ENCODE measurements at places on chromosomes 11 and 22.

DNA sequence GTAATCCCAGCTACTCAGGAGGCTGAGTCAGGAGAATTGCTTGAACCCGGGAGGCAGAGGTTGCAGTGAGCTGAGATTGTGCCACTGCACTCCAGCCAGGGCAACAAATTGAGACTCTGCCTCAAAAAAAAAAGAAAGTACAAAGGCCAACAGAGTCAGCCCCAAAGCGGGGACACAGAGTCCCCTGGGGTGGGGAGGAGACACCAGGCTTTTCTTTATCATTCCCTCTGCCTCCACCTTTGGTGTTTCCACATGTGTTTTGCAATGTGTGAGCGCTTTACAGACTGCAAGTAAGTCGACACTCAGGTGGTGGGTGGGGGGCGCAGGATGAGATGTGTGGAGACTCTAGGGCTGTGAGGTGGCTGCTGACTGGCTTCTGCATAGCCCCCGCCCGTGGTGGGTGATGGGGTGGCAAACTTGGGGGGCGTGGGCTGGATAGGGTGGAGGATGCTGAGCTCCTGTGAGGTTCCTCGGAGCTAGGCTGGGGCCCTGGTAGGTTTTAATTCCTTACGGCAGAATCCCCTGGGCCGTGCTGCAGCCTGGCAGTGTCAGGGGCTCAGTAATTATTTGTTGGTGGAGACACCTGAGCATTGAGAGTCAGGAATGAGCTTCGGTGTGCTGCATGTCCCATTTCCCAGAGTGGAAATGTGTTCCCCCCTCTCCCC is 177.2 kb downstream of the CTTN start:
- DNase-seq: no peak

DNA sequence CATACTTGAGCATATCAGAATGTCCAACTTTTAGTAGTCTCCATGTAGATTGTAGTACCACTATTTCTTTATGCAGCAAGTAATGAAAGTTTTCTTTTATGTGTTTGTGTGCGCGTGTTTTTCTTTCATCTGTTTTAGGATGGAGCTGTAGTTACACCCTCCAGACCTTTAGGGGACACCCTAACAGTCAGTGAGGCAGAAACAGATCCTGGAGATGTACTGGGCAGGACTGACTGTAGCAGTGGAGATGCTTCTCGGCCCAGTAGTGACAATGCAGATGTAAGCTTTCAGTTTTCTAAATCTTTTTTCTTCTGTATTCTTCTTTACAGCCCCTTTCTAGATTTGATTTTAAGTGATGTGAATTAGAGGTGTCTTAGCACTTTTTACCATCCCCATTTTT is 79.9 kb upstream of the GRIK4 start:
- DNase-seq: no peak

- DNase-seq: no peak
Measured at GRCh38 chr11:30984827-30985226, 384.7 kb downstream of the DCDC1 start.

GRCh38 chr11:9057888-9058287 is 33.5 kb downstream of the SCUBE2 start:
- DNase-seq: no peak

GRCh38 chr11:121418625-121419114 is 33.4 kb upstream of the SORL1 start:
- no peak for DNase-seq

DNA sequence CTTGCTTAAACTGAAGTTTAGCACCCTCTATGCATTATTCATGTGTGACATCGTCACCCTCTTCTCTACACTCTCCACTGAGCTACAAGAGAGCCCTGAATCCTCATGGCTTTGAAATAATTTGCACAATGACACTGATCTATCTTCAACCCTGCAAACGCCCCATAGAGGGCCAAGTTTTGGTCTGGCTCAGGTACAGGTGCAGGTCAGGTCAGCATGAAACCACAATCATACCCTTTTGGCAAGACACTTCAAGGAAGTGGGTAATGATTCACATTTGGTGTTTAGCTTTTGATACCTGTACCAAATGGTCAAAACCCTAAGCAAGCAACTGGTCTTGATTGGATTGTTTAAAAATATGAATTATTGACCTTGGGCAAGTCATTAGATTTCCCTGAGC is 122.2 kb upstream of the CADM1 start:
- DNase-seq: no peak

DNA sequence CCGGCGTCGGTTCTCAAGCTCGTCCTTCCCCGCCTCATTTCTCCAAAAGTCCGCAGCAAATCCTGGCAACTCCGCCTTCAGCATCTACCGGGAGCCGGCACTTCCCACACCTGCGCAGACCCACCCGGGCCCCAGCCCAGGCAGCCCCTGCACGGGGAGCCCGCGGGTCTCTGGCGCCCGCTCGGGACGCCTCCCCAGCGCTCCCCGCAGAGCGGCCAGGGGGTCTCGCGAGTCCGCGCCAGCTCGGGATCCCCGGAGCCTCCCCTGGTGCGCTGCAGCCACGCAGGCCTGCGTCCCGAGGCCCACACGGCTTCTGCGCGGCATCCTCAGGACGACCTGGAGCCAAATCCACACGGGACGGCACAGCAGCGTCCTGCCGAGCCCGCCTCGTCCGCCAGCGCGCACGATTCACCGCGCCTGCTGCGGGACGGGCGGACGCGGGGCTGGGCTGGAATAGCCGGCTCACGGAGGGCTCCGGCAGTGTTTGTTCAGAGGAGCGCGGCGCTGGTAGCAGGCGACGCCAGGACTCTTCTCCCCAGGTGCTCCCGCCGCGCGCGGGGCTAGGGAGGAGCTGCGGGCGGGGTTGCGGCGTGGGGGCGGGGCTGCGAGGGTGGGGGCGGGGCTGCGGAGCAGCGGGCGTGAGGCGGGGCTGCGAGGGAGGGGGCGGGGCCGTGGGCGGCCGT is 816 bp upstream of the PHRF1 start:
- no peak for DNase-seq

DNA sequence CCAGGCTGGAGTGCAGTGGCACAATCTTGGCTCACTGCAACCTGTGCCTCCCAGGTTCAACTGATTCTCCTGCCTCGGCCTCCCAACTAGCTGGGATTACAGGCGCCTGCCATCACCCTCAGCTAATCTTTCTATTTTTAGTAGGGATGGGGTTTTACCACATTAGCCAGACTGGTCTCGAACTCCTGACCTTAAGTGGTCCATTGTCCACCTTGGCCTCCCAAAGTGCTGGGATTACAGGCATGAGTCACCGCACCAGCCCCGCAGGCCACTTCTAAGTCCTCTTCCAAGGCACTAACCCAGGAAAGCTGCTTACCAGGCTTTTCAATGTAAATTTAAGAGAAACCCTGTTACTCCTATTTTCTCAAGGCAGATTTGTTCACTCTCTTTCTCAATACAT is 50.4 kb downstream of the DENND5A start:
- no peak for DNase-seq

DNA sequence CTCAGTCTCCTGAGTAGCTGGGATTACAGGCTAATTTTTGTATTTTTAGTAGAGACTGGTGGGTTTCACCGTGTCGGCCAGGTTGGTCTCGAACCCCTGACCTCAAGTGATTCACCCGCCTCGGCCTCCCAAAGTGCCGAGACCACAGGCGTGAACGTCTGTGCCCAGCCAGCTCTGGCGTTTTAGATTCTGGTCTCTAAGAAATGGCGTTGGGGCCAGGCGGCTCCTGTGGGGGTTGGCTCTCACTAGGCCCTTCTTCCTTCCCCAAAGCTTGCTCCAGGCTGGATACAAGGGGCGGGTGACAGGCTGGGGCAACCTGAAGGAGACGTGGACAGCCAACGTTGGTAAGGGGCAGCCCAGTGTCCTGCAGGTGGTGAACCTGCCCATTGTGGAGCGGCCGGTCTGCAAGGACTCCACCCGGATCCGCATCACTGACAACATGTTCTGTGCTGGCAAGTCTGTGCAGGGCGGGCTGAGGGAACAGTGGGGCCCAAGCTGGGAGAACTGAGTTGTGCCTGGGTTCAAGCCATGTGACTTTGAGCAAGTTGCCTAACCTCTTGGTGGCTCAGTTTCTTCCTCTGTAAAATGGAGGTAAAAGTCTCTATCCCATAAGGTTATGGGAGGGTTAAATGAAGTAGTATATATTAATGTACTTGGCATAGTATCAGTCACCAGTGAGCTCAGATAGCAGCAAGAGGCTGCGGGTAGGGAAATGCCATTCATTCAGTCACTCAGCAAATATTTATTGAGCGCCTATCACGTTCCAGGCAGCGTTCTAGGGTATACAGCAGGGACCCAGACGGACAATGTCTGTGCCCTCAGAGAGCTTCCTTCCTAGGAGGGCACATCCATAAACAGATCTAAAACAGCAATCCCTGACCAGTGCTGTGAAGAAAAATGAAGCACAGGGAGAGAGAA is 10.4 kb downstream of the F2 start:
- no peak for DNase-seq

All from stimulated activated CD8-positive, alpha-beta memory T cell treated with anti-CD3 and anti-CD28 coated beads, Interleukin-4, amount 100 ng/mL, for 1 hour (primary cell).